Glutamatergic neuron (in vitro differentiated cells): ENCODE measurements at places on chromosomes 2 and 18. TPM values are rescaled to one million over a fixed set of nuclear protein-coding genes. Genes with fewer than 3 reads are reported as not detected.
A peak's percentile ranks its signal among the peaks of the same experiment; 100 is the strongest.

The FAM117B gene
- total RNA-seq, result 28.9 TPM

The NOSTRIN gene
- total RNA-seq, result not detected

DNA sequence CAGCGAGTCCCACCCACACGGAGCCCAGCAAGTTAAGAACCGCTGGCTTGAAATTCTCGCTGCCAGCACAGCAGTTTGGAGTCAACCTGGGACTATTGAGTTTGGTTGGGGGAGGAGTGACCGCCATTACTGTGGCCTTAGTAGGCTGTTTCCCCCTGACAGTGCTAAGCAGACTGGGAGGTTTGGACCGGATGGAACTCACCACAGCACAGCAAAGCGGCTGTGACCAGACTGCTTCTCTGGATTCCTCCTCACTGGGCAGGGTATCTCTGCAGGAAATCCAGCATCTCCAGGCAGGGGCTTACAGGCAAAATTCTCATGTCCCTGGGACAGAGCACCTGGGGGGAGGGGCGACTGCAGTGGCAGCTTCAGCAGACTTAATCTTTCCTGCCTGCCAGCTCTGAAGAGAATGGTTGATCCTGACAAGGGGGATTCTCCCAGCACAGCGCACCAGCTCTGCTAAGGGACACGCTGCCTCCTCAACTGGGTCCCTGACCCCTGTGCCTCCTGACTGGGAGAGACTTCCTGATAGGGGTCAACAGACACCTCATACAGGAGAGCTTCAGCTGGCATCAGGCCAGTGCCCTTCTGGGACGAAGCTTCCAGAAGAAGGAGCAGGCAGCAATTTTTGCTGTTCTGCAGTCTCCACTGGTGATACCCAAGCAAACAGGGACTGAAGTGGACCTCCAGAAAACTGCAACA is 425.4 kb downstream of the NYAP2 start:
- H3K4me1 ChIP-seq, result no peaks in the 10 kb centered on the region
- no peak overlapping the region for H3K4me3 ChIP-seq
- peaks cover 1% of the 10 kb centered on the region for H3K27me3 ChIP-seq
- H3K27ac ChIP-seq, result no peak overlapping the region
- DNase-seq, result peak; percentile 18

The BCL11A gene
- 29.1 TPM for total RNA-seq

The CTLA4 gene
- not detected for total RNA-seq
